ENCODE measurements at places on chromosomes 16 and 17. TPM values are rescaled to one million over a fixed set of nuclear protein-coding genes. Genes with fewer than 3 reads are reported as not detected.

Gene PABPN1L
- total RNA-seq = not detected

Gene ABCA6
- total RNA-seq = 0.31 TPM

Gene UMOD
- total RNA-seq = 0.11 TPM

Gene CTRL
- 2.2 TPM for total RNA-seq

Gene NHLRC4
- 0.51 TPM for total RNA-seq

Gene MPP2
- 6.4 TPM for total RNA-seq

Gene TPSD1
- not detected for total RNA-seq

Gene PDILT
- total RNA-seq = not detected

Gene NLK
- total RNA-seq = 37.8 TPM

Gene SOX9
- 219 TPM for total RNA-seq

Data from progenitor cell of endocrine pancreas (in vitro differentiated cells).